ENCODE measurements at places on chromosomes 1 and 21.

DNA sequence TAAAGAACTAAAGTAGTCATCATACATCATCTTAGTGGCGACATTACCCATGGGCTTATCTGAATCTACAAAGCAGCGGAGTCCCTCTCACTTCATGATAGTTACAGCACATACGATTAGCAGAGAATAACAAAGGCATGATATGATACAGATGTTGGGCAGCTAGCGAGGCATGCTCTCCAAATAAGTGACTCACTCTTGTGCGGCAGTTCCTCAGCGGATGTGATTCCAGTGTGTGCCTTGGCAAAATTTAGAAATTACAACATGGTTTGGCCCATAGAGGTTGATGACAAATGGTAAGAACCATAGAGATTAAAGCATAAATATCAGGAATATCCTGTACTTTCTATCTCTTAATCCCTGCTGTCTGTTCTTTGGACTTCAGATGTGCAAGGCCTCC, 48.1 kb upstream of the PAXBP1 start:
- DNase-seq: no peak

GRCh38 chr1:220828179-220828490, 41.4 kb downstream of the MTARC1 start:
- DNase-seq: no peak

DNA sequence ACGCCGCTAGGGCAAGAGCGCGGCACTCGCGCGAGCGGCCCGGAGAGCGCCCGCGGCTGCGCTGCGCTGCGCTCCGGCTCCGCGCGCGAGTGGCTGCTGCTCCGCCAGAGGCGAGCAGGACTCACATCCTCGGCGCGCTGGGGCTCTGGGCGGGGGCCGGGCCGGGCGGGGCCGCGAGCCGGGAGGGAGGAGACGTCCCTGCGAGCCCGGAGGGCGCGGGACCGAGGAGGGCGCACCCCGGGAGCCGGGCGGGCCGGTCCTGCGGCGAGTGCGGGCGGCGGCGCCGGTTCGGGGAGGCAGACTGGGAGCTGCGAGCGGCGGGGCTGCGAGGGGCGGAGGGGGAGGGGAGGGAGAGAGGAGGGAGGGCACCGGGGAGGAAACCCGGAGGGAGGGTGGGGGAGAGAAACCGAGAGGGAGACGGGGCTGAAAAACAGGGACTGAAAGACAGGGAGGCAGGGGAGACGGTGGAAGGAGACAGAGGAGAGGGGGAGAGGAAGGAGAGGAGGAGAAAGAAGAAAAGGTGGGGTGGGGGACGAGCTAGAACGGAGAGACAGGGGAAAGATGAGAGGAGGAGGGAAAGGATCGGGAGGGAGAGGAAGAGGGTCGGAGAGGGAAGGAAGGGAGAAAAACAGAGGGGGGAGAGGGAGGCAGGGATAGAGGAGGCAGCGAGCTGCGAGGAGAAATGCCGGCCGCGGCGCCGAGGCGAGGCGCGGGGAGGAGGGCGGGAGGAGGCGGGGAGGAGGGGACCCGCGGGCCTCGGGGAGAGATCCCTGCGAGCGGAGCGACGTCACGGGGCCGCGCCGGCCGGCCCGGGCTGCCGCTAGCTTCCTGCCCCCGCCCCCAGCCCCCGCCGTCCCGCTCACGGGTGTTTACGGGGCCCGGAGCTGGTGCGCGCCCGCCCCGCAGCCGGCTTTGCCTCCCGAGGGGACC, at the start of gene CAMK2N1:
TSS of gene CAMK2N1 (minus strand) at position 684 of the 930 bp plus-strand sequence. CDS start 831 bp downstream, outside the sequence.
- DNase-seq: no peak

DNA sequence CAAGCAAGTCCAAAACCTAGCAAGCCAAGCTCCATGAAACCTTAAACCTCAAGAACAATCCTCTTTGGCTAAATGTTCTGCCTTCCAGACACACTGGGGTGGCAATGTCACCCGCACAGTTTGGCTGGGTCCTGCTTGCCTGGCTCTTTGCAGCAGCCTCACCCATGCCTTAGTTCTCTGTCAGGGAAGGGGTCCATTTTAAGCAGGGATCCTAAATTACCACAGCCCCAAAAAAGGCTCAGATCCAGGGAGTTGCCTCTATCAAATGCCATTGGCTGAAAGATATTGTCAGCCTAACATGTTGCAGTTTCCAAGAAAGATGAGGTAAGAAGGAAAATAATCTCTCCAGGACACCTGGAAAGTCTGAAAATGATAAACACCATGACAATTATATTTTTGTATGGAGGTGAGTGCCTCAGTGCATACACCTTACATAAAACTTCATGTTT, 26.1 kb upstream of the LYPLAL1 start:
- no peak for DNase-seq

DNA sequence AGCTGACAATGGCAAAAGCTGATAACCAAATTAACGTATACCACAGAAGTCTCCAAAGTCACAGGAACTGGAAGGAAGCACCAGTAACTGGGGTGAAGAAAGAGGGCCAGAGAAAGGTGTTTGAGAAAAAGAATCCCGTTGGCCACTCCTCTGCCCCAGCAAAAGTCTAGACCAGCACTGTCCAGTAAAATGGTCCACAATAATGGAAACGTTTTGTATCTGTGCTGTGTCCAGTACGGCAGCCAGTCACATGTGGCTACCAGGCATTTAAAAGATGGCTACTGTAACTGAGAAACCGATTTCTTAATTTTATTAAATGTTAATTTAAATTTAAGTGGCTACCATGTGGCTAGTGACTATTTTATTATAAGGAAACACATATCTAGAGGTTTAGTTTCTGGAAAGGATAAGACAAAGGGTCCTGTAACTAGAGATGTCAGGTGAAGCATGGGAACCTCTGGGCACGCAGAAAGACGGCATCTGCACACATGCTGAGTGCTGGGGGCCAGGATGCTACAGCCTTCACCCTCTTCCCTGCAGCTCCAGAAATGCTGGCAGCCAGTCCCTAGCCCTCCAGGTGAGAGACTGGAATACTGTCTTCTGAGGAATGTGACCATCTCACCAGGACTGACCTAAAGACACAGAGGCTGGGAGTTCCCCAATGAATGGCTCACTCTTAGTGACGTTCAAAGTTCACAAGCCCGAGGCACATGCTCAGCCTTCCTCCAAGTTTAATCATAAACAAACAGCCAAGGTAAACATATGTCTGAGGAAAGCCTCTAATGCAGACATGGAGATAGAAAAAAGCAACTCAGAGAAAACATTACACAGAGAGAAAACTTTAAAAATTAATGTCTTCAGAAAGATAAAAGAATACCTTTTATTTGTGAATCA, 50.7 kb downstream of the JAK1 start:
- no peak for DNase-seq

DNA sequence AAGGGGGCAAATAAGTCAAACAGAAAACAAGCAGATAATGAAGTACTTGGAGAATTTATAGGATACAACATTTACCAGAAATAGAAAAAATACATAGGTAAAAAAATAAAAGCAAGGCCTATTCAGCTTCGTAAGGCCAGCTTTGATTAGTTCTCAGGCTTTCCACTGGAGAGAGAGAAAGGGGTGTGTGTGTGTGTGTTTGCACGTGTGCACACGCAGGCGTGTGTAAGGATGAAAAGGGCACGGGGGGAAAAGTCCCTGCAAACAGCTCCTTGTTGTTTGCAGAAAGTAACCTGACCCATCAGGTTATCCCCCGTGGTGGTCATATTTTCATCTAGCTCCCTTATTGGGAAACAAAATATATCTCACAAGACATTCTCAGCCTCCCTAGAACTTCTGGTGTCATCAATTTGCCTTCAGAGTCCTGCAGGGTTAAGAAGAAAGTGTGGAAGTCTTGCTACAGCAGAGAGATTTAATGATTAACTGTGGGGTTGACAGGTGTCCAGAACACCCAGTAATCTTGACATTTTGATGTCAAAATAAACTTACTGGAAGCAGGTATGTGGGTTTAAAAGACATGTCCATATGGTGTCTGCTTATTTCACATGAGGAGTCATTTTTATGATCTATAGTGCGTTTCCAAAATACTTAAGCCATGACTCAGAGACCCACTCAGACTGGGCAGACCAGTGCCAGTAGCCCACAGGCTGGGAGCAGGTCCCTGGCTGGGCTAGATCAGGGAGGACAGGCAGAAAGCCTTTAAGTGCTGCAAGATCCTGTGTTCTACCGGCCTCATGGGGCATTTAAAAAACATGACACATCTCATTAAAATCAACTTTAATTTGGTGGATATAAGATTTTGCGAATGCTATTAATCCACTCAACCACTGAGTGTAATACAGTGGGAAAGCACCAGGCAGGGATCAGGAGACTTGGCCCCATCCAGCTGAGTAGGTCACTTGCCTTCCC, 487.6 kb upstream of the CAMK1G start:
- no peak for DNase-seq

- DNase-seq: no peak
These were observed 44.1 kb downstream of the XCL2 start for GRCh38 chr1:168499688-168500049.

DNA sequence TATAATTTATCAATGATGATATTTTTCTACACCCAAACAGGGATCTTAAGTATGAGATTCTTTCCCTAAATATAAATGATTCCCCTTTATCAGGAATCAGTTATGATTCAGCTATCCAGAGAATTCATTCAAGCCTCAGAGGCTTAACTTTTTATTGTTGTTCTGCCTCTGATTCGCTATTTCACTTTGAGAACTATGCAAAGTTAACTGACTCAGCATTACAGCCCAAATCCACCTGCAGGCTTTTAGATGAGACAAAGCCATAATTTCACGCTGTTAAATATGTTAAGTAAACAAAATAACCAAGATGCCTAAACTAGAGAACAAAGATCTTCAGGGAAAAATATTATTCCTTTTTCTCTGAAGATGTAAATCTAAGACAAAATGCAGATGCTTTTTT, 8.5 kb downstream of the SCYL3 start:
- DNase-seq: no peak

- DNase-seq: no peak
These were observed 15.3 kb downstream of the BECN2 start for GRCh38 chr1:241972703-241973369.

DNA sequence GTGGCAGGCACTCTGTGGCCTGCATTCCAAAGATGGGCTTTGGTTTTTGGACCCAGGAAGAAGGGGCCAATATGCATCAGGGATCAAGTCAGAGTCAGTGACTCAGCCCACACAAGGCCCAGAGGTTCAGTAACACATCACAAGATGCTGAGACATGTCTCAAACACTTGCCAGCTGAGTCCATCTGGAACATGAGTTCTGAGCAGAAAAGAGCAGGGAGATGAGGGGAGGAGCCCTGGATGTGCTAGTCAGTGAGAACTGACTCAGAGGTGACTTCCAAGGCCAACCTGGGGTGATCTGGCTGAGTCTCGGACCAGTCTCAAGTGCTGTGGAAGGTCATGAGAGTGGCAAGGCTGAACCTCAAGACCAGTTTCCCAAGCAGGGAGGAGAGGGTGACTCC, 150.1 kb downstream of the CDC7 start:
- peak; percentile 99 for DNase-seq

DNA sequence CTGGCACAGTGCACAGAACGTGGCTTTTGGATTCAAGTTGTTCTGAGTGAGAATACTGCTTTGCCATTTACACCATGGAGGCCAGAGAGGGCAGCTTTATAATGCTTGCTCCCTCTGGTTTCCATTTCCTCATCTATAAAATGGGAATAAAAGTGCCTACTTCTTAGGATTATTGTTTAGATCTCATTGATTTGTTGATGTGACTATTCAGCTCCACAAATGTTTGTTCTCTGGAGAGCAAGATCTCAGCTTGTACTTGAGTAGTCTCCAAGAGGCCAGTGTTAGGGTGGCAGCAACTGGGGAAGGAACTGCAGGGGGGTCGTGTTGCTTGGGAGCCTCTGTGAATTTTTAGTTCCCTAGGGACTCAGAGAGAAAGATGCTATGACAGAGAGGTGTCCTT, 55.2 kb downstream of the YARS1 start:
- DNase-seq: no peak

GRCh38 chr1:96073100-96073499, 648.5 kb upstream of the PTBP2 start:
- no peak for DNase-seq

GRCh38 chr1:216224233-216224632, 199.0 kb downstream of the USH2A start:
- no peak for DNase-seq

GRCh38 chr1:153587314-153587713, 21.7 kb upstream of the S100A2 start:
- no peak for DNase-seq

All from vagina (tissue), 2 donors.